ENCODE measurements at places on chromosomes 16 and 17.

GRCh38 chr16:31461201-31461920 lies 2.1 kb downstream of the ARMC5 start:
- no peak for DNase-seq

GRCh38 chr17:8941980-8942622 lies 23.4 kb downstream of the PIK3R5 start:
- no peak for DNase-seq

GRCh38 chr17:15175356-15175755 lies 89.8 kb downstream of the PMP22 start:
- DNase-seq = no peak

- no peak for DNase-seq
These were observed 13.0 kb downstream of the NMRAL1 start for GRCh38 chr16:4461250-4462085.

- DNase-seq = no peak
These were observed 55.2 kb downstream of the PRMT7 start for GRCh38 chr16:68366062-68366461.

- no peak for DNase-seq
These were observed 32.3 kb upstream of the DYNLL2 start for GRCh38 chr17:58050966-58051365.

DNA sequence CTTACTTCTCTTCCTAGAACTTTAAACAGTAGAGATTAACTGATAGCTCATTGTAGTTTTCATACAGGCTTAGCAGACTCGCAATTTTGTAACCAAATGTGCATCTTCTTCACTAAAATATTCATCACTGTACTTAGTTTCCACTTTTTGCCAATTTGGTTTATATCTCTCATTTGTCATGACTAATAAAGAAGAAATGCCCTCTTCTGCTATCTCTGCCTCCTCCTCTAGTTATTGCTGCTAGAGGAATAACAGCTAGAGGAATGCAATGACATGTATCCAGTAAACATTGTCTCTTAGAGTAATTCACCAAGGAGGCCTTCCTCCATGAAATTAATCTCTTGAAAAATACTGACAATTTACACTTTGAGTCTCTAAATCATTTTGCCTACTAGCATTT lies 115.5 kb upstream of the COX10 start:
- peak; percentile 48 for DNase-seq

GRCh38 chr17:15048381-15048780 lies 216.7 kb downstream of the PMP22 start:
- peak; percentile 1 for DNase-seq

- peak; percentile 15 for DNase-seq
These were observed 211.0 kb upstream of the MAF start for GRCh38 chr16:79811541-79811940.

- DNase-seq = no peak
These were observed 24.5 kb downstream of the CDK5RAP3 start for GRCh38 chr17:47995241-47995935.

DNA sequence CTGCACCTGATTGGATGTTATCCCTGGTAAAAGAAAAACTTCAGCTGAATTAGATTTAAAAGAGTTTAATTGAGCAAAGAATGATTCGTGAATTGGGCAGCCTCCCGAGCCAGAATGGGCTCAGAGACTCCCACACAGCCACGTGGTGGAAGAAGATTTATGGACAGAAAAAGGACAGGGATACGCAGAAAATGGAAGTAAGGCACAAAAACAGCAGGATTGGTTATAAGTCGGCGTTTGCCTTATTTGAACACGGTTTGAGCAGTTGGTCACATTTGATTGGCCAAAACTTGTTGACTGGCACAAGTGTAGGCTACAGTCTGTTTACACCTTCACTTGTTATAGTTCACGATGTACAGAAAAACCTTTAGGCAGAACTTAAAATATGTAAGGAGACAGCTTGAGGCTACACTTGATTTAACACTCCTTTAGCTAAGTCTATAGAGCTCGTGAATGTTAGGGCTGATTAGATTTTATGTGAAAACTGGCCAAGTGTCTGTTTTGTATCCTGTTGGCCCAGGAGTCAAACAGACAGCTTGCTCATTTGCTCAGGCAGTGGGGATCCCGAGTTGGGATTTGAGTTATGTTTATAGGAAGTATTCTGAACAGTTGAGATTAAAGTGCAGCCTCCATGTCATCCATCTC lies 119.5 kb upstream of the SHISA6 start:
- no peak for DNase-seq

- no peak for DNase-seq
These were observed 26.3 kb downstream of the MYLK3 start for GRCh38 chr16:46721885-46722284.

DNA sequence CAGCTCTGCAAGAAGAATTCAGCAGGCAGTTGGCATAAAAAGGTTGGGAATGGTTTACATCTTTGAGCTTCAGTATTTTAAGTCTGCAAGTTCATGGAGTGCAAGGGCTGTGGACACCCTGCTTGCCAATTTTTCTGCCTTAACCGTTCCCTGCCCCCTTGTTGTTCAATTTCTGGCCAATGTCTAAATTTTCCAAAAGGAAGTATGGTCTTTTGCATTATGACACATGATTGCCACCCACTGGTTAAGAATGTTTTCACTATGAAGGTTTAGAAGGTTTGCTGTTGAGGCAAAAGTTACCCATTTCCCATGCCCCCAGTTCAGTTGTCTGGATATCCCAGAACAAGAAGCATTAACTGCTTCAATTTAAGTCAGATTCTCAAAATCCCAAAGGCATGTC lies 441.9 kb downstream of the CDH13 start:
- peak; percentile 27 for DNase-seq

DNA sequence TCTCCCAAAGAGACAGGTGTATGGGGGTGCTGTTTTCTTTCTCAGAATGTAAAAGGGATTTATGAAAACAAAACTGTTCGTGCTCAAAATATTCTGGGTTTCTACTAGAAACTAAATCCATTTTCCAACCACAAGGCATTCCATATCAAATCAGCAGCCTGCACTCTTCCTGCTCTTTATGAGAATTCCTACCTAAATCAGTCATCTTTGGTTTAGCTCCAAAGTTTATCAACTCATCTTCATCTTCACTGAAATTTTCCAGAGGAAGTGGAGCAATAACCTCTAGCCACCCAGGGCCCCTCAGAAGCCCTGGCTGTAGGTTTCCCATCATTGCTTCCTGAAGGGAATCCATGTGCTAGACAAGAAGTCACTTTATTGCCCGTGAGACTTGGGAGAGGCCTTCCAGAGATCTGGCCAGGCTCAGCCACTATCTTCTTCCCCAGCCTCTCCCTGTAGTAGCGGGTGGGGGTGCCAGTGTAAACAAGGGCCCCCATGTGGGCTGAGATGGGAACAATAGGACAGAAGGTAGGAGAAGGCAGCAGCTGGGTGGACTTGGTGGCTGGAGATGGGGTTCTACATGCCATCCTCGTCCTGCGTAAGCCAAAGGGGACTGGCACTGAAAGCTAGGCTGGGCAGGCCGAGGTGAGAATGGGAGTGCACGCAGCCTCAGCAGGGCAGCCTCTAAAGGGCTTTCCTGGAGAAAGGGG lies 22.0 kb upstream of the ALDH3A1 start:
- DNase-seq = peak; percentile 56

DNA sequence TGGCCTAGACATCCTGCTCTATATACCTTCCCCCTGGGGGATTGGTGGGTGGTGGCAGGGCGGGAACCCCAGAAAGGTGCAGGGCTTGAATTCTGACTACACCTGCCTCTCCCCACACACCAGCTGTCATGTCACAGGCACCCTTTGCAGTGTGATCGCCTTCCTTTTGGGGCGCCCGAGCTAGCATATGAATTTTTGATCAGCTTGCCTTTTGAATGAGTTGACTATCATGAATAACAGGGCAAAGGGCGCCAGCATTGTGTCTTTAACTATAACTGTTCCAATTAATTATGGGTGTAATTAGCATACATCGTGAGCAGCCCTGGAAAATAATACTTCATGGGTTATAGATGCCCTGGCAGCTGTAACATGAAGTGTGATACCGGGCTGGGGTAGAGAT lies 72.7 kb downstream of the CYLD start:
- DNase-seq = no peak

- peak; percentile 95 for DNase-seq
These were observed at the start of gene TRAF4 for GRCh38 chr17:28743243-28744103. Gene TRAF4, plus strand, starts transcription at chr17:28744011. Its CDS starts 102 bp downstream, at chr17:28744113.

GRCh38 chr16:72902206-72902605 lies 145.7 kb downstream of the ZFHX3 start:
- no peak for DNase-seq

All from mesenchymal stem cell (in vitro differentiated cells and primary cell).